ENCODE measurements at places on chromosomes 5 and 9. TPM values are rescaled to one million over a fixed set of nuclear protein-coding genes. Genes with fewer than 3 reads are reported as not detected.

Gene EIF4E1B
- total RNA-seq, result 1.6 TPM

Gene ROR2
- 2.1 TPM for total RNA-seq

Gene PTTG1
- total RNA-seq, result 17.7 TPM

Gene EPB41L4B
- total RNA-seq, result 47.2 TPM

Gene FAM81B
- 2.6 TPM for total RNA-seq
